Stimulated activated CD8-positive, alpha-beta memory T cell treated with anti-CD3 and anti-CD28 coated beads, Interleukin-15, amount 100 ng/mL, for 4 hours (primary cell): ENCODE measurements at places on chromosomes 16 and 17.
A peak's percentile ranks its signal among the peaks of the same experiment; 100 is the strongest.

DNA sequence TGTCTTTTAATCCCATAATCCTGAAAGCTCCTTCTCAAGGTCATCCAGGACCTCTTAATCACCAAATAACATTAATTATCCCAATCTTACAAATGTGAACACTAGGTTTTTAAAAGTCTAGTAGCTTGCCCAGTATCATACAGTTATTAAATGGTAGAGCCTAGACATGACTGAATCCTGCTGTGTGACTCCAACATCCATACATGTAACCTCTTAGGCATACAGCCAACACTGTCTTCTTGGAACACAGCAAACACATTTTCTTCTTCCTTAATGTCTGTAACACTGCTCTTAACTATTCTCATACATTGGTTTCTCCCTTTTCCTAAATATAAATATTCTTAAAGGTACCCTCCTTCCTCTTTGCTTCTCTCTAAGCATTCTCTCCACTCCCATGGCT, 13.7 kb downstream of the BRIP1 start:
- DNase-seq: no peak

- no peak for DNase-seq
These were observed 135.5 kb upstream of the CRHR1 start for GRCh38 chr17:45648642-45649041.

DNA sequence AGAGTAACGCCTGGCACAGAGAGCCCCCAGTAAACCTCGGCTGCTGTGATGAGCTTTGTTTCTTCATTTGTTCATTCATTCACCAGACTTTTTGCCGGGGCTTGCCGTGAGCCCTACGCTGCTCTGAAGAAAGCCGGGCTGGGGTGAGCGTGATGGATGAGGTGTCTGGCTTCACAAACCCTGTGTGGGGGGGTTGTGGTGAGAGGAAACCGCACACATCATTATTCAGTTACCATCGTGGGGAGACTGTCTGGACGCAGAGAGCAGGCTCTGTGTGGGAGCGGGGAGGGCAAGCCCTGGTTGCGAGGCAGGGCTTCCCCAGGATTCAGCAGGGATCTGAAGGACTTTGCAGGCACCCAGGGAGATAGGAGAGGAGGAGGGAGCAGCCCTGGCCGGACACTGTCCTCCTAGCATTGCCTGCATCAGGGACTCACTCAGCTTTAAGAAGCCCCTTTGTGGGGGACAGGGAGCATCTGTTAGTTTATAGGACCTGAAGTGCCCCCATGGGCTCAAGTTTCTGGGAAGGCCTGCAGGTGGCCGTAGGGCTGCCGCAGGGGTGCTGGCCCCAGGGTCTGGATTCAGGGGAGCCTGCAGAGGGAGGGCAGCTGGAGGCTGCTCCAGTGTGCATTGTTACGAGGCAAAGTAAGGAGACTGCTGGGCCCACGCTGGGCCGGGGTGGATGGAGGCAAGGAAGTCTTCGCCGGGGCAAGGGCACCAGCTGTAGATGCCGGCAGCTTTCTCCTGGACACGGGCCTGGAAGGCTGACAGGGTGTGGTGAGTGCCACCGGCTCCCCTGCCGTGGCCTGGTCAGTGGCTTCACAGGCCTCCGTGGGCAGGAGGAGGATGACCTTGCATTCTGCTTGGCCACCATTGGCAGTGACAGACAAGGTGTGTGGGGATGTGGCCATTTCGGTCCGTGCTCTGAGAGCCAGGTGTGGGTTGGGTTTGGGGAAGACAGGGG, 334.5 kb downstream of the SEC14L1 start:
- DNase-seq: peak; percentile 63

DNA sequence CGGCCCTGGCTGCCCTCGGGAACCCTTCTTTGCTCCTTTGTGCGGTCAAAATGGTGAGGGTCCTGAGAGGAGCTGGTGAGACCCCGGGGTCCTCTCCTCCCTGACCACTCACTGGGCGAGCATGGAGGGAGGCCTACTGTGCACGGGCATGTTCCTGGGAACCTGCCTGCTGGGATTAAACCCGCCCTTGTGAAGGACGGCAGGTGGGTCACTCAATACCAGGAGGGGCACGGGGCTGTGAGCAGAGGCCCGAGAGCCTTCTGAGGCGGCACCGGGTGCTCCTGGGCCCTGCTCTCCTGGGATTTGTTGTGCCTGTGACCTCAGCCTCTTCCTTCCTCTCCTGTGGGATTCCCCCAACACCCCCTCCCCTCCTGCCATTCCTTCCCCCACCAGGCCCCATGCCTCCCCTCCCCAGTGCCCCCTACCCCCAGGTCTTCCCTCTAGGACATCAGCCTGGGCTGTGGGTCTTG, 19.7 kb downstream of the METRNL start:
- no peak for DNase-seq

DNA sequence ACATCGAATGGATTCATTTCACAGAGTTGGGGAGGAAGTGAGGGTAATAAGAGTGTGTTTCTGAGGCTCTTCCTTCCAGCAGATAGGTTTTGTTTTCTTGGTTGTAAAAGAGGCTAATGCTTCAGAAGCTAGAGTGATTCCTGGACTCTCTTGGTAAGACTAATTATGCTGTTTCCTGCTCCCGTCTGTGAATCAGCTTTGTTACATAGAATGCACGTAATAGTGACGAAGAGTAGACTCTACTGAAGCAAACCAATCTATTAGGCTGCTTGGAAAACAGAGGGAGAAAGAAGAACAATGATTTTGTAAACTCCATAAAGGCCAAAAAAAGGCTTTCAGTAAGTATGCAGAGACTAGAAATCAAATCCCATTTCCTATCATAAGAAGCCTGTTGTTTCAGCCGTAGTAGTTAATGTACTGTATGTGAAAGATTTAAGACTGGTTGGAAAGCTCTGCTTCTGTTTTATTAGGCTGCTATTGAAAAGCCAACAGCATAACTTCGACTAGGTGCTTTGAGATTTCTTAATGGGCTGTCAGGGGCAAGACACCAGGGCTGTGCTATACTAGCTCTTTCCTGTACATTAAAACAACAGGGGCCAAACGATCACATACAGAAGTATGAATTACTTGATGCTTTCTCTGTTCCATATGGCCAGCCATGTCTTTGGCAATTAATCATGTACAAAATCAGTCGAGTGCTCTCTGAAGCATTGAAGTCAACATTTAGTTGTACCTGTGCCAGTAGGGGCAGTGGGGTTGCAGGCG, 219.0 kb downstream of the FTO start:
- no peak for DNase-seq

DNA sequence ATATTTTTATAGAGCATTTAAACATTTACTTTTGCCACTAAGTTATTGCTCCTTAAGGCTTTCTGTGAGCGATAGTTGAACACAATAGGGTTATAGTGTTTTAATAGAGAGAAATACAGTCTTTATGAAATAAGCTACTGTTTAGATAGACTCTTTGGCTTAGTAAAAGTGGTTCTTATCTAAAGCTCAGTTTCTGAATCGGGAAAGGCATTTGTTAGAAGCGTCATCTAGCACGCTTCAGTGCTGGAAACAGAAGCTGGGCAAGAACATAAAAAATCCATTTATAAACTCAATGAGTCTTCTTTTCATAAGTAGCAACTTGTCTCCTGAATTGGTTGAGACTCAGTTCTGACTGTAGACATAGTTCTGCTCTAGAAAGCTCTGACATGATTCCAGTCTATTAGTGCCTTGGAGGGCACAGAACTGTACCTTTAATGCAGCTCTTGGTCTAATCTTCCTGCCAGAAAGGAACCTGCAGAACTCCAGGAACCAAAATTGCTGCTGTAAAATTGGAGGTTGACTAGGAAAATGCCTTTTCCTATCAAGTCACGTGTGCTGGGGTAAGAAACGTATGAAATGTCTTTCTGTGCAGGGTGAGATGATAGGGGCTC, 55.4 kb upstream of the DNAJA2 start:
- no peak for DNase-seq

DNA sequence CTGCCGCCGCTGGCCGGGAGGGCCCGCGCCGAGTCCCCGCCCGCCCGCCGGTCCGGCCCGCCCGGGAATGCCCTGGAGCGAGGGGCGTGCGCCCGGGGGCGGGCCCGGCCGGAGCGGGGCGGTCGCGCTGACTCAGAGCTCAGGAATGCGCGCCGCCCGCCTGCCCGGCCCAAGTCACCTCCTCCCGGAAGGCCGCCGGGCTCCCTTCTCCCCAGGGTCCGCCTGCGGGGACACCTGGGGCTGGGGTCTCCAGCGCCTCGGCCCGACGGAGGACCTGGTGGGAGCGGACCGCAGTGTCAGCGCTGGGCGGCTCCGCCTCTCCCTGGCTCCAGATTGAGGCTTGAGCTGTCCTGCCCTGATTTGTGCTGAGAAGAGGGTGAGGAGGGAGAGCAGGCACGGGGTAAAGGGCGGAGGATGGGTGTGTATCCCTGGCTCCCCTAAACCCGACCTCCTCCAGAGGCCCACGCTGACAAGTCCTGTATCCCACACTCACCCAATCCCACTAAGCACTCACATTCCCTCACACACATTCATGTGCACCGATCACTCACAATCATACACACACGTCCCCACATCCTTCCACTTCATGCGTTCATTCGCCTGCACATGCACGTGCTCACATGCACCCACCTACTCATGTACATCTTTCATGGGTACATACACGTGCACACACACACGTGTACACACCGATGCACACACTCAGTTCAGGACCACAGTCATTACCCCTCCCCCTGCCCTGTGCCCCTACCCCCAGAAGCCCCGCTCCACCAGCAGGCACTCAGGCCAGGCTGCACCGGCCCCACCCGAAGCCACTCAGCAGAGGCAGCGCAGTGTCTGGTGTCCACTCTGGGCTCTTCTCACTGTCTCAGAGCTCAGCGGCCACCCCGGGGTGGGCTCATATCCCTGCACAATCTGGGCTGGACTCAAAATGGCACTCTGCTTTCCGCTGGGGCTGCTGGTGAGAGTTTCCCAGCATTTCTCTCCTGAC, at the start of gene RHBDF1:
Gene RHBDF1 (minus strand): TSS at position 71 of the 988 bp plus-strand sequence. CDS start 7,616 bp downstream, outside the sequence.
- no peak for DNase-seq

GRCh38 chr17:64455993-64456885, 7.3 kb downstream of the MILR1 start:
- no peak for DNase-seq

GRCh38 chr17:54864636-54865356, 35.9 kb upstream of the TOM1L1 start:
- DNase-seq: no peak

DNA sequence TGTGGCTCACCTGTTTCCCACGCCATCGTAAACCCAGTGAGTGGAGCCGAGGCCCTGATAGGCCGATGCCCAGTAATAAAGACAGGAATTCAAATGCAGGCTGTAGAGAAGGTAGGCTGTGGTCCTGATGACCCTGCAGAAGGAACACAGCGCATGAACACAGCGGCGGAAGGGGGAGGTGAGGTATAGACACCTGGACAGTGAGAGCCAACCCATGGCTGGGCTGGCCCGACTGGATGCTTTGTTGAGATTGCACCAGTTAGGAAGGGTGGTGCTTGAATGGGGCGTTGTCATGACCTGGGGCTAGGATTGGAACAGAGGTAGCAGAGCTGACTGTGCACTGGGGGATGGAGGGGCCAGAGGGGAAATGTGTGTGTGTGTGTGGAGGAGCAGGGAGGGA, 59.2 kb downstream of the CNGB1 start:
- DNase-seq: no peak

GRCh38 chr17:68771867-68772515, 170.8 kb upstream of the FAM20A start:
- no peak for DNase-seq

- DNase-seq: no peak
These were observed 240 bp downstream of the WBP2 start for GRCh38 chr17:75854881-75855309.

DNA sequence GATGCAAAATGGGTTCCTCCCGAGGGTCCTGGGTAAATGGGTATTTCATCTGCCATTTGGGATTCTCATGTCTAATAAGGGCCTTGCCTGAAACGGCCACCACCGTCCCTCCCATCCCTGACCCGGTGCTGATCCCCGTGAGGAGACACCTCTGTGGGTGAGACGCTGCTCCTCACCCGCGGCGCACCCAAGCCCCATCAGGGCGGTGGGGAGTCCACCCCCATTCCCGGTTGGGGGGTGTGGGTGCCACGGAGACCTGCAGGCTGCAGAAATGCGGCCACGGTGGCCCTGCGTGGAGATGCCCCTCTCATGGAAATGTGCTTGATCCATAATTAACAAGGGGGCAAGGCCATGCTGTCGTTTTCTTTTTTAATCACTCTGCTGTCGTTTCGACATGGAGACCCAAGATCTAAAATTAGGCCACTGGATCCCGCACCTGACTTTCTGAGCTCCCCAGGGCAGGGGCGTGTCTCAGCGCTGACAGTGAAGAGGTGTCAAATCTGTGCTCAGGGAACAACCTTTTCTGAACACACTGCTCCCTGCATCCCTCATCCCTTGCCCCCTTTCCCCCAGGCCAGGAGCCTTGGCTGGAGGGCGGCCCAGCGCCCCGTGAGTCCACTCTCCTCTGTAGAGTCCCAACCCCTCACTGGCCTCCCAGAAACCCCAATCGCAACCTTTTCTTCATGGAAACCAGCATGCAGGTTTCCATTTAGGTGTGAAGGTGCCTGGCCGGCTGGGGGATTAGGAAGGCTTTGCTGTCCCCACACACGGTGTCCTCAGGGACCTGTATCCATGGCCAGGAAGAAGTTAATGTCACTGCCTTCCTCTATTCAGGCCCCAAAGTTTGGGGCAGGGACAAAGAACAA, 38.9 kb downstream of the PEMT start:
- no peak for DNase-seq

DNA sequence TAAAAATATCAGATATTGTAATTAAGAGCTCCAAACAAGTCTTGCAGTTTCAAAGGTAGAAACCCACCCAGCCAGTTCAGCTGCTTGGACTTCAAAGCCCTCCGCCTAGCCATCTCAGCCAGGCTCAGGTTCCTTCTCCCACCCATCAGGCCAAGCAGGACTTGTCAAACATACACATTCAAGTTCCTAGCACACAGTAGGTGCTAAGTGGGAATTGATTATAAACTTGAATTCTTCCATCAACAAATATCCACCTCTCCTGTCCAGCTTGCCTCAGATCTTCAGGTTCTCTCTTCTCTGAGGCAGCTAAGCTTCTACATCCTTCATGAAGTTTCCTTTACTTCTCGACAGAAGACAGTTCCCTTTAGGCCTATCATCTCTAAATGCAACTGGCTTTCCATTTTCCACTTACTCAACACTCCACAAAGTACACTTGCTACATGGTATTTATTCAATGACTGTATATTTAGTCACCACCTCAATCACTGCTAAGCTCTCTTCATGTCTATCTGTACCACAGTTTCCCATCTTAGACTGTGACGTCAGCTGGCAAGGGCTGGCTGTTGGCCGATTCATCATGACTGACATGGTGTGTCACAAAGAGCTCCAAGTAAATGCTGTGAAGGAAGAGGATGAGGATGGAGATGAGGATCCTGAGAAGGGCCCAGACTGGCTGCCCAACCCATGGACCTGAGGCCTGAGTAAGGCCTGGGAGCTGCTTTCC, 13.3 kb upstream of the COG7 start:
- DNase-seq: no peak

DNA sequence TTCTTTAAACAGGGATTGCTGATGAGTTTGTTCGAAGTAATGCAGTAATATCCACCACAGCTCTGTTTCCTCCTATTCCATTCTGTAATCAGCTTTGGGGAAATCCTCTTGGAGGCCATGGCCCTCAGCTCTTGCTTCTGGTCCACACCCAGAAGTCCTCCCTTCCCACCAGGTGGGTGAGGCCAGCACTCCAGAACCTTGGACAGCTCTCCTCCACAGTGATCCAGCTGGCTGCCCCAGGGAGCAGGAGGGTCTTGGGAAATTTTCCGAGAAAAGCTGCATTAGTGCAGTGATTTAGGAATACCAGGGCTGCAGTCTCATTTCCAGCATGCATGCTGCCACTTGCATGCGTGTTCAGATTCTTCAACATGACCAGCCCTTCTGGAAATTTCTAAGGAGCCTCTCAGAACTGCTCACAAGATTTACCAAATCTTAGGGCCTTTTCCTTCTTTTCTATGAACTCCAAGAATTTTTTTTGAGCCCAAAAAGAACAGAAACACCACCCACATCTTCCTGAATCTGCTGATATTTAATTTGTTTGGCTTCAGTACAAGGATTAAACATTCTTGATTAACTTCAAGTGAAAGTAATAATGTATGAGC, 4.2 kb downstream of the SMPD3 start:
- no peak for DNase-seq
